GM18507 (cell line): ENCODE measurements at places on chromosomes 7 and 10.

DNA sequence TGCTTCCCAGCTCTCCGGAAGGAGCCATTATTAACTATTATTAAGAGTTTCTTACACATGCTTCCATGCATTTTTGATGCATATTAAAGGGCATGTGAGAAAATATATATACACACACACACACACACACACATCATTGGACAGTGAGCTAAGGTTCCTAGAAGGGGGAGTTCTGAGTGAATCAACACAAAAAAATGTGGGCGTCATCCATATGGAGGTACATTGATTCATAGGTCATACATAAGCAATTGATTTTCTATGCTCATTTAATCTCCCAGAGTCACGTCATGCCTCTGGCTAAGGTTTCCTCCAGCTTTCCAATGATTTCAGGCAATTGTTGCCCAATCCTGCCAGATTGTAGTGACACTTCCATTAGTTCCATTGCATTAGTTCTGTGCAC is 269.4 kb downstream of the DNAJB9 start:
- no peak for DNase-seq

- no peak for DNase-seq
Observed at GRCh38 chr10:122988501-122988900, 8.3 kb downstream of the PSTK start.

DNA sequence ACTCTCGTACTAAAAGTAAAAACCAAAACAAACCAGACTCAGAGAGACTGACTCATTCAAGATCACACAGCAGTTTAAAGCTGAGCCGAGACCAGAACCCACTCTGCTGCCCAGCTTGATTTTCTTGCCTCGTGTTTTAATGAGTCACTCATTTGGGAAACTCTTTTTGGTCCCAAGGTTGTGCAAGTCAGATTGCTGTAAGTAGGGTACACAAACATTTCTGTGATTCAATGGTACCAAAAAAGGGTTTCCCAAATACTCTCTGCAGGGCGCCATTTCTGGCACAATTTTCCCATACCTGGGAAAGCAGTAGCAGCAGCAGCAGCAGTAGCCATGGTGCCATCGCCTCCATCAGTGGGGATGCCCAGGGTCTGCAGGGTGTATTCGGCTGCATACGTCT is 69.9 kb downstream of the ASAH2B start:
- DNase-seq, result no peak

DNA sequence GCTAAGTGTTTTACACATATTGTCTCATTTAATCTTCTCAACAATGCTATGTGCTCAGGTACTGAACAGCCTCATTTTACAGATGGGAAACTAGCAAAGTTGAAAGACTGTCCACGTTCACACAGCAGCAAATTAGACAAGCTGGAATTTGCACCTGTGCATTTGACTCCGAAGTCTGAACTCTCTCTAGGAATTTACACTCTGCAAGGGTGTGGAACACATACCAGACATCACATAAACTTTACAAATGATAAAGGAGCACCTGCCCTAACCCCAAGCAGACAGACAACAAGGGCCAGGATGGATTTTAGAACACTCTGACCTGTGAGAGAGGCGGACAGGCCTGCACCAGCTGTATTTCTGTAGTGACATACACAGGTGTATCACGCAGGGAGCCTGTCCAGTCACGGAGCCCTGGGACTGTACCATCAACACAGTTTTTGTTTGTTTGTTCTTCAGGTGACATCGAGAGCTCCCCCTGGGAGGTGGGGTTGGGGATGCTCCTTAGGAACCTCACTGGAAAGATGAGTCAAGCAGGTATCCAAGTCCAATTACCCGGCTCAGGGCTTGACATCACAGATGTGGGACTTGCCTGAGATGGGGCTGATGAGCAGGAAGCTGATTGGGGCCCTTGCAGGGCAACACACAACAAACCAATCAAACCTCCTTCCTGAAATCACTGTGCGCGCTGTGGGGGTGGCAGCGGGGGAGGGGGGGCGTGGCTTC is 31.0 kb downstream of the MKI67 start:
- no peak for DNase-seq

DNA sequence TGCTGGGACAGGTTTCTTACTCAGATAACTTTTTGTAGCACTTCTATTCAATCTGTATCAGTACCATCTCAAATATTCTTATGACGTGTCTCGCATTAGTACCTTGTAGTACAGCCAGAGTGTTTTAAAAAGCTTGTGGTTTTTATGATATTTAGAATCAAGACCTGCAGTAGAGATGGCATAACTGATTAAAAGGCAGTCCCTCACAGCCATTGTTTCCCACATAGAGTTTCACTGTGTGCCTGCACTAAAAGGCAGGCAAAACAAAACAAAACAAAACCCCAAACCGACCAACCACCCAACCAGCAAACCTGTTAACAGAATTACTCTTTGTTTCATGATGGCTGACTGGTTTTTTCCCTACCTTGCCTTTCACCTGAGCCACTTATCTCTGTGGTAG is 221.3 kb upstream of the DGKB start:
- DNase-seq, result no peak

GRCh38 chr7:1193593-1194424 is 33.8 kb upstream of the ZFAND2A start:
- no peak for DNase-seq

DNA sequence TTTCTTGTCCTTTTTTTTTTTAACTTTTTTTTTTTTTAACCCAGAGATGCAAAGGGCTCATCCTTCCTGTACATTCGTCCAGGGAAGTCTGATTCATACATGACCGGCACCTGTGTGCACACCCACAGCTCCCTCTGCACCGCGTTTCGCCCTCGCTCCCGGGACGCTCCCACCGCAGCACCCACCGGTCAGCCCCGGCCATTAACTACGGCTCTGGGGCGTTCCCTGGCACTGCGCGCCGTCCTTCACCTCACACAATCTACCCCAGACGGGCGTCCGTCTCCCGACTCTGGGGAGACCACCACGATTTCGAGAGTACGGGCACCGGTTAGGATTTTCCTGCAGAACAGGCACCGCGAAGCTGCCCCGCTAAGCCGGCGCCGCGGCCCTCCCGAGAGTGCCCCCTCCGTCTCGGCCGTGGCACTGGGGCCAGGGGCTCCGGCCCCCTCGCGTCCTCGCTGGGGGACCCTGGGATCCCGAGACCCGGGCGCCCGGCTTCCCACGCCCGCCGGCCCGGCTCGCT is 452 bp downstream of the ATE1 start:
- DNase-seq, result peak; percentile 18

DNA sequence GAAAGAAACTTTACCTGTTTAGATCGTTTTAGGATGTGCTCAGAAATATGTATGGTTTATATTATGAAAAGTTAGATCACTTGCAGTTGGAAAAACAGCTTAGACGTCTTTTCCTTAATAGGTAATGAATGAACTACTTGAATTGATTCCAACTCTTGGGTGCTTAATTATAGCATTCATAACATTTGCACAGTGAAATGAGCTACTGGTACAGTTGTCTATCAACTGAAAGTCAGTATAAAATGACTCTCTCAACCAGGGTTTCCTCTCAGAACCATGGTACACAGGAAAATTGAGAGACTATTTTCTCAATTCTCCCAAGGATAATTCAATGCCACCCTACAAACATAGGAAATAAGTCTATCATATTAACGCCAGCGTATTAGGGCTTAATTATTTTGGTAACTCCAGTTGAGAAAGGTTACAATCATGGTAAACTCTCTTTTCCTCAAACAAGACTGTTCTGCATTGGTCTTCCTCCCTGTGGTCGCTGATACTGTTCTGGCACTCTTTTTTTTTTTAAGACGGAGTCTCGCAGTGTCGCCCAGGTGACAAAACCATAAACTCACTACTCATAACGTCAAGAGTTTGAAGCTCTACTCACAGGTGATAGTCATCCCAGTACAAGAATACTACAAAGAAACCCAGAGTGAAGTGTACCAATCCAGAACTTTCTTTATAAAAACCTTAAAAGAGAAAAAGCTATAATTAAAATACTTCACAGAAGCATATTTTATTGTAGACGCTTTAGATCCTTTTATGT is 2.0 kb downstream of the ANLN start:
- DNase-seq, result no peak

GRCh38 chr10:76433161-76434005 is 1002.0 kb downstream of the LRMDA start:
- DNase-seq, result no peak

GRCh38 chr7:42338916-42339540 is 102.0 kb upstream of the GLI3 start:
- no peak for DNase-seq

DNA sequence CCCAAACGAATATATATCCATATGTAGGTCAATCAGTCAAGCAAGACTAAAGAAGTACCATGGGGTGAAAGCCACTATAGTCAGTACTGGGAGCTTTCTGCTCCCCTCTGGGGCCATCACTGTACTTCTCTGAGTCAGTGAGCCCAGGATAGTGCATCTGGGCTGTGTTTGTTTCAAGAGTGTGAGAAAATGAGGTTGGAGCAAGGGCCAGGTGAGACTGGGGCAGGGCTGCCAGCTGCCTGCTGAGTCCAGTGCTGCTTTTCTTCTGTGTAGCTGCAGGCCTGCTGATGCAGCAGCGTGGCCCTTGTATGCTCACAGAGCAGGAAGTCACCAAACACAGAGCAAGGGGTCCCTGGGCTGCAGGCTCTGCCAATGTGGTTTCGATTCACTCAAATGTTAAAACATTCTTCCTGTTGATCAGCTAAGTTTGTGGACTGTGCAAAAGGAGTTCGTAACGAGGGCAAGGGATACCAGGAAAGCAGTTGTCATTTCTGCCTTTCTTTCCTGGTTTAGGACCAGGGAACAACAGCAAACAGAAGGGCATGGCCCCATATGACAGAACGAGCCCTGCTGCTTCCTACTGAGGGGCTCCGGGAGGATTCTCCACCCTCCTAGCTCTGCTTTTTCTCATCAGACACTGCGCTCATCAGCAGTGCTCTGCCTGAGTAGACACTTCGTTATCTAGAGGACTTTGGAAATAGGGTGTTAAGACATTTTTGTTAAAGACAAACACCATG is 65.4 kb upstream of the TNS3 start:
- no peak for DNase-seq

DNA sequence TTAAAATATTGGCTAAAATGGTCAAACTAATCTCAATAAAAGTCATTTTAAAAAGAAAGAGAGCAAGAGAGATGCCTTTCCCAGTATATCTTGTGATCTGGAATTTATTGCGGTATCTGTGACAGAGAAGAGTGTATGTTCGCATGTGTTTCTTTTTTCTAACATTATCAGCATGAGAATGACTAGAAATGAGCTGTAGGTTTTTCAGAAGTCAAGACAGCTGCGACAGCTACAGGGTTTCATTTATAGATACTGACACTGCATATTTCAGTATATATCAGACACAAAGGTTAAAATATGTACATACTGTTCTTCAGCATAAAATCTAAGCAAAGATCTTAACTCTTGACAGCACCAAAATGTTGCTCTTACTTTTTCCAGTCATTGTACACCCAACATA is 215.8 kb downstream of the JAZF1 start:
- no peak for DNase-seq

GRCh38 chr7:41013117-41013516 is 689.8 kb downstream of the INHBA start:
- DNase-seq, result no peak

DNA sequence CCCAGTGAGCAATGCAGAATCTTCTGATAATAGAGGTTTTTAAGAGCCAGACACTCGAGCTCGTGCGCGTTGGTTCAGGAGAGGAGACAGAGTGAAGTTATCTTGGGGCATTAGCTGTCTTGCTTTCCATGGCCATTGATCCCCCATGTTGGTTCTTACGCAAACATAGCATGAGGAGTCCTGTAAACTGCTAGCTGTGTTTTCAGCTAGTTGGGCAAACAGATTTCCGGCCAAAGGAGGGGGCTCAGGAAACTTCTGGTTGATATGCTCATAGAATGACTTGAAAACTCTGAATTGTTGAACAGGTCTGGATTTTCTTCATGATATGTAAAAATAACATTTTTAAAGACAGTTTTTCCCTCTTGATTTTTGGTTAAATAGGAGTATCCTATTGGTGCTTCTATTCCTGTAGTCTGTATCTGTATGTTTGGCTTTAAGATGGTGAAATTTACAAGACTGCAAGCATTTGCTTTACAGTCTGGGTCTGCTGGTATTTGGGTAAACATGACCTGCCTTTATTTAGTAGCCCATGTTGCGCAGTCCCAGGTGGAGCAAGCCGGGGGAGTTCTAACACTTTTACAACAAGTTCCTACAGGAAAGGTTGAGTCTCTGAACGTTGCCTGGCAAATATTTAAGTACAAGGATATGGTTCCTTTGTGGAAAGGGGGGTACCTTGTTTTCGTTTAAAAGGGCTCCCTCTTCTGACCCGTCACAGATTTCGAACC is 218.4 kb upstream of the KCND2 start:
- DNase-seq, result no peak
